CD14-positive monocyte (primary cell): ENCODE measurements at places on chromosomes 2 and 18.

DNA sequence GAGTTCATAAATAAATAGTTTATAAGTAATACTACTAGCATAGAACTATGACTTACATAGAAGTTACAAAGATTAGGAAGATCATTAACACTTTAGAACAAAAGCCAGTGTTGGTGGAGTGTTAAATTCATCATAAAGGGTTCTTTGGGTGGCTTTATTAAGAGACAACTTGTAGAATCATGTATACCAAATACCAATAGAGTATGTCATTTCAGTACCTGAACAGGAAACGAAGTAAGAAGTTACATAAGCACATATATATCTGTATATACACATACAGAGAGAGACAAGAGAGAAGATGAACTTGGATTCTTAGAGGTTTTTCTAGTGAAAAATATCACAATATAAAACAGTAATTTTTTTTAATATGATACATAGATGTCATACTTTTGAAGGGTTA, 82.5 kb upstream of the OTX1 start:
- no peak for DNase-seq

GRCh38 chr2:144461308-144461766, 58.6 kb downstream of the ZEB2 start:
- DNase-seq, result no peak

DNA sequence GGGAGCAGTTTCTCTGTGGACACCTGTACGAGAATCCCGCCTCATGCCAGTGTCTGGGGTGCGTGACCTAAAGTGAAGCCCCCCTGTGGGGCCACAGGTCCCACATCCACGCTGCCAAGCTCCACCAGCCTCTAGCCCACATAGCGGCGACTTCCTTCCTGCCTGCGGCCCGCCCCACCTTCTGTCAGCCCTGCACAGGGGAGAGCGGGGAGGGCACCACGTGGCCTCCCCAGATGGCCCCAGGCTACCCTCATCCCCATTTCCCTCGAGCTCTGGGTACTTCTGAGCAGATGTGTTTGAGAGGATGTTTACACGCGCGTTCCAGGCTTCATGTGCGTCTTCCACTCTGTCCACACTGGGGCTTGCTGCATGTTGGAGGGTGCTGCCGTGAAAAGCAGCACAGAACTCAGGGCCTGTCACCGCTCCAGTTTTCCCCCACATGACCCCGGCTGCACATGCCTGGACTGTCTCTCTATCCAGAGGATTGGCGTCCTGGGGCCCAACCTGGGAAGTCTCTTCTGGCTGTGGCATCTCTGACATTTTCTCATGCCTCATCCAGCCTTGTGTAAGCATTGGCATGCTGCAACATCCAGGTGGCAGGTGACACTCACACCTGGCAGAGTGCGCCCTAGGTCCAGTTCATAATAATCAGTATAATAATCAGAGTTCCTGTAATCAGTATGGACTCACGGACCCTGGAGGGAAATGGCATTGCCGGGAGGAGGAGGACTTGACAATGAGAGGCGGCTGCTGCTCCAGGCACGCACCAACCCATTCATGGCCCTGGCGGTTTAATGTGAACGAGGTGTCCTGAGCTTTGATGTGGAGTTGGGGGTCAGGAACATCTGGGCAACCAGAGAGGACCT, 146.3 kb upstream of the TWIST2 start:
- no peak for DNase-seq

DNA sequence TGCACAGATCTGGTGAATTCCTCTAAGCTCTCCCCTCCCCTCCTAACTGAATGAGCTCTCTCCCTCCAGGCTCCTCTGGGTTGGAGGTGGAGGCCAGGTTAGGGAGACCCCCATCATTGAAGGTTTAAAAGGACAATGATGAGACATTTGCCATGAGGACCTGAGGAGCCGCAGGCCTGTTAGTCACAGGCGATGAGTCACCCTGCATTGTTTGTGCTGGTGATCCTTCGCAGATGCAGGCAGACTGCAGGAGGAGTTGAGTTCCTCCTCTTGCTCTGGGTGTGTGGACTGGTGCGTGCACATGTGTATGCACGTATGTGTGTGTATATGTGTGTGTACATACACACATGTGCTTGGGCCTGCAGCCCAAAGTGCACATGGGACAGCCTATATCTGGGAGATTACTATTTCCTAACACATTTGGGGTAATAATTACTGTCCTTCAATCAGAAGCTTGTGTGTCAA, 42.0 kb downstream of the MCFD2 start:
- peak; percentile 88 for DNase-seq

DNA sequence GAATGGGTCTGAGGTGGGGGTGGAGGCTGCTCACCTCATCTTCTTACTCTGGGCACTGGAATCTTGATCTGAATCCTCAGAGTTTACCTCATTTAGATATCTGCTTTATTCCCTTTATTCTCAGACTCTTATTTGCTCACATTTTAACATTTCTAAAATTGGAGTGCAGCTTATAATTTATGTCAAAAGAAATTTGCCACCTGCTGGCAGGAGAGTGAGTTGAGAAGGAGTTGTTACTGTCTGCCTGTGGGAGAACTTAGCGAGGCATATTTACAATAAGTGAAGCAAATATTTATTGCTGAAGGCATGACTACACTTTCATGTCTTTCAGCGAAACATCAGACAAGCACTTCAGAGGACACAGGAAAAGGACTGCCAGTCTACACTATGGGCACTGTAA, 16.4 kb upstream of the KIAA2012 start:
- no peak for DNase-seq

DNA sequence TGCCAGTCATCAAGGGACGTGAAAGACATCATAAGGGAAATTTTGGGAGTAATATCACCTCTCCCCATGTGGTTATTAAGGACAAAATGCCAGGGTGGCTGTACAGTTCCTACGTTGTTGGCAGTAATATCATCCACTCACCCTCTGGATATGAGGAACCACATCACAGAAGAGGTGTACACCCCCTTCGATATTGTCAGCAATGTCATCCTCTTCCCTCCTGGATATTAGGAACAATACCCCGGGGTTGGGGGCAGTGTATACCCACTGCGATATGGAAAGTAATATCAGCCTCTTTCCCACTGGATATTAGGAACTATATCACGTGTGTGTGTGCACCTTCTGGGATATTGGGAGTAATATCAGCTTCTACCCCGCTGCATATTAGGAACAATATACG, 1933.3 kb downstream of the SUCLG1 start:
- DNase-seq, result no peak

- no peak for DNase-seq
Measured at GRCh38 chr2:172484253-172484652, 56.9 kb downstream of the ITGA6 start.

DNA sequence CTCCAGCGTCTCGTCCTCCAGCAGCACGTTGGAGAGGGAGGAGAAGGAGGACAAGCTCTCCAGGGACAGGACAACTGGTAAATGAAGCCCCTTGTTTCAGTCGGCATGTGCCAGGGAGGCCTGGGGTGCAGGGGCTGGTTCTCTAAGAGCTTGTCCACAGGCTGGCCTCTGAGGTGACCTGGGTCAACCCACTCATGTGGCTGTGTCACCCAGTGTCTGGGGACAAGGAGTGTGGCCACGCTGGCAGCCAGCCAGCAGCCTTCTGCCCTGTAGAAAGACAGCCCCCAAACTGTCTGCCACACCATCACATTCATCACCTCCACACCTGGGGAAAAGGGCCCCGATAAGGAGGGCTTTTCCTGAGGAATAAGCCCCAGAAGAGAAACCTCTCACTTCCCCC, 119.5 kb downstream of the TPGS2 start:
- no peak for DNase-seq

- no peak for DNase-seq
Measured at GRCh38 chr2:127657232-127657595, 11.3 kb downstream of the GPR17 start.

- no peak for DNase-seq
Measured at GRCh38 chr2:203016716-203017115, 2.0 kb downstream of the NBEAL1 start.

GRCh38 chr2:29446847-29447246, 331.6 kb downstream of the CLIP4 start:
- DNase-seq, result no peak
